ENCODE measurements at places on chromosomes 3 and 15. TPM values are rescaled to one million over a fixed set of nuclear protein-coding genes. Genes with fewer than 3 reads are reported as not detected.

GREM1 gene
- total RNA-seq: 0.16 TPM

SLC2A2 gene
- total RNA-seq: not detected

EID1 gene
- total RNA-seq: 170 TPM

TEX55 gene
- not detected for total RNA-seq

AGBL1 gene
- not detected for total RNA-seq
